ENCODE measurements at places on chromosomes 6 and 20.

DNA sequence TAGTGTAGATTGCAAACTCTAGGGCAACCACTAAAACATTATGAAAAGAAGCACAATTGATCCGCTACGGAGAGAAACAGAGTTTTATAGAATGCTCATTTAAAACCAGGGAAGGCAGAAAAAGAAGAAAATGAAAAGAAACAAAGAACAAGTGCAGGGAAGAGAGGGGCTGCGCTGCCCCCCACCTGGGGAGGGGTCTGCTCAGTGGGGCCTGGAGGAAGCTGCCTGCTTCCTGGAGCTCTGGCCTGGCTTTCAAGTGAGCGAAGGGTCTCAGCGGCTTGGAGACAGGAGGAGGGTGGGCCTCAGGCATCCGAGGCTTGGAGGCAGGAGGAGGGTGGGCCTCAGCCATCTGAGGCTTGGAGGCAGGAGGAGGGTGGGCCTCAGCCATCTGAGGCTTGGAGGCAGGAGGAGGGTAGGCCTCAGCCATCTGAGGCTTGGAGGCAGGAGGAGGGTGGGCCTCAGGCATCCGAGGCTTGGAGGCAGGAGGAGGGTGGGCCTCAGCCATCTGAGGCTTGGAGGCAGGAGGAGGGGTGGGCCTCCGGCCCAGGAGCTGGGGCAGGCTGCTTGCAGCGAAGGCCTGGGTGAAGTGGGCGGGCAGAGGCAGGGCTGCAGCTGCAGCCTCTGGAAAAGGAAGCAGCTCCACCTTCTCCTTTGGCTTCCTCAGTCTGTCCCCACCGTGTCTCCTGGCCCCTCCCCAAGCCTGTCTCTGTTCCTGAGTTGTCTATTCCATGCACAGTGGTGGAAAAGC lies 406.3 kb downstream of the TAF4 start:
- no peak for DNase-seq

GRCh38 chr20:2816030-2816582 lies at the start of gene TMEM239:
TMEM239 (plus strand) TSS chr20:2816364; CDS start chr20:2816555, 191 bp downstream.
- DNase-seq: no peak

DNA sequence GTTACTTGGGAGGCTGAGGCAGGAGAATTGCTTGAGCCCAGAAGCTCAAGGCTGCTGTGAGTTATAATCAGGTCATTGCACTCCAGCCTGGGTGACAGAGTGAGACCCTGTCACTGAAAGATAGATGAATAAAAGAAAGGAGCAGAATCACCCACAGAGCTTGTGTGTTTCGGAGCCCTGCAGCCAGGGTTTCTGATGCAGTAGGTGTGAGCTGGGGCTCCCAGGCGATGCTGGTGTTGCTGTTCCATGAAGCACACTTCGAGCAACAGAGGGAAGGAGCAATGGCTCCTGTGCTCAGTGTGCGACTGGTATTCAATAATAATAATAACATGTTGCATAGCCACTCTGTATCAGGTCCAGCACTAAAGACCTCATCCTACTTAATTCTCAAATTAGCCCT lies 197.5 kb upstream of the CST7 start:
- DNase-seq: no peak

DNA sequence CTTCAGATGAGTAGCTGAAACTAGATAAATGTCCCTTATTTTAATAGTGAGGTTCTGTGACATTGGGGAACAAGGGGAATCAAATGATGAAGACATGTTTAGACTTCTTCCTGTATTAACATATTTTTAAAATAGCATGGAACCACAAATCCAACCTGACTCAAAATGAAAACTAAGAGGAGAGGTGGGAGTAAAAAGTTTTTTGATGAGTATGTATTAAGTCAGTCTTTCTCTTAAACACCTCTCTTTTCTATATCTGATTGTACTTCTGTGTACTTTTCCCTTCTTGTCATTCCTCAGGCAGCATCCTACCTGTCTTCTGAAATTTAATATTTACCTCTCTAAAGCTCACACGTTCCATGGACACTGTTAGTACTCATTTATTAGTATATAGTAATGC lies 8.7 kb upstream of the SDHAF4 start:
- no peak for DNase-seq

DNA sequence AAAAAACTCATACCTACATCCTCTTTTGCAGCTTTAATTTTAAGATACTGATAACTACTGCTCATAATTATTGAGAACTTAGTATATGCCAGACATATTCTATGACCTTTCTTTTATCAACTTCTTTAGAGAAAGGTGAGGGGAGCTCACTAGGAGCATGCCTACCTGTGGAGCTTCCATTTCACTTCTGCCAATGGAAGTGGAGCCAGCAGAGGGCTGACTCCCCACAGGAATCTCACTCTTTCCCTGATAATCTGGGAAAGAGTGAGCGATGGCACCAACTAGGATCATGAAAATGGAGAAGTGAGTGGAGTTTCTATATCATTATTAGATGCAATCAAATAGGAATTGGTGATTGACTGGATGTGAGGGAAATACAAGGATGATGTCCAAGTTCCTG lies 484.9 kb downstream of the LMBRD1 start:
- DNase-seq: no peak

DNA sequence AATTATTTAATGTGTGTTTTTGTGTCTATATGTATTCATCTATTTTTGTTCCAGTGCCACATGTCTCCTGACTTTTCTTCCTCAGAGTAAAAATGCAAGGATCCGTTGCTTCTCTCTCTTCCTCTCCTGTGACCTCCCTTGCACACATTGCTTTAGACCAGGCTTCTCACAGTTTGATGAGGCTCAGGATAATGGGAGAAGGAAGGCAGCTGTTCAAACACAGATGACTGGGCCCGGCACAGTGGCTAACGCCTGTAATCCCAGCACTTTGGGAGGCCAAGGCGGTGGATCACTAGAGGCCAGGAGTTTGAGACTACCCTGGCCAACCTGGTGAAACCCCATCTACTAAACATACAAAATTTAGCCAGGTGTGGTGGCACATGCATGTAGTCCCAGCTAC lies 241.9 kb downstream of the SAMD5 start:
- no peak for DNase-seq

DNA sequence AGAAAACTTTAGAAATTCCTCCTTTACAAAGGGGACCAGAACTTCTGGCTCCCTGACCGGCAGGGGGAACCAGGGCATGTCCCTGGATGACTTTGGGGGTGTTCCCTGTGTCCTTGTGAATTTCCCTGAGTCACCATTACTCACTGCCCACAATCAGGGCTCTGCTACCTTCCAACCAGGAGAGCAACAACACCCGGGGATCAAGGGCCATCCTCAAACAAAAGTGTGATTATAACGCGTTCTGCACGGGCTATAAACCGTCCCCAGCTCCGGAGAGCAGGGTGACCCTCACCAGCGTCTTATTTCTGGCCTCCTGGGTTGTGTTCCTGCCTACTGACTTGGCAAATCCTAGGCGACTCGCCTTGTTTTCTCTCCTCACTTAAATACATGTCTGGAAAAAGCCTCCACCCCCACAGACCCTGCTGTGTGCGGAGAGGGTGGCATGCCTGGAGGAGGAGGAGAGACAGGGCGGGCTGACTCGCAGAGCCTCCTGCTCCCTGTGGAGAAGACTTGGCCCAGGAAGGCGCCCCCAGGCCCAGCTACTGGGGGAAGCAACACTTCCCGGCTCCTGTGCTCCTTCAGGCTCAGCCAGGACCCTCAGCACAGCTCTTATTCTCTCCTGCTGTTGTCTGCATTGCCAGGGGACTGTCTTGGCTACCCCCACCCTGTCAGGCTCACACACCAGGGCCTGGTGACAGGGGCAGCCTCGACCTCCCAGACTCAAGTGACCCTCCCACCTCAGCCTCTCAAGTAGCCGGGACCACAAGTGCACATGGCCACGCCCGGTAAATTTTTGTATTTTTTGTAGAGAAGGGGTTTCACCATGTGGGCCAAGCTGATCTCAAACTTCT lies 54.1 kb downstream of the FGD2 start:
- no peak for DNase-seq

DNA sequence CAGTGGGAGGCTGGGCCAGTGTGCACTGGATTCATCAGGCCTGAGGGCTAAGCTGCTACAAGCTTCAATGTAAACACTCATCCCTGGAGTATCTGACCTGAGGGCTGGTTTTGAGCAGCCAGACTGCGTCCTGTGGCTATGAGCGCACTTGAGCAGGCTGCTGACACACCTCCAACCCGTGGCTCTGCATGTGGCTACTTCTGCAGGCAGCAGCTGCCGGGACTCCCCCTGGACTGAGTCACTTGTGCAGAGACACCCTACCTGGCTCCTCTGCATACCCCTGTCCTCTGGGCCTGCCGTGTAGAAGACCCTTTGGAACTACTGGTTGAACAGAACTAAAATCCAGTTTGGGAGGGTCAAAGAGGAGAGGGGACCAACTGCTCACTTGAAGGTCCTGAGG lies 172.0 kb downstream of the SCP2D1 start:
- DNase-seq: no peak

DNA sequence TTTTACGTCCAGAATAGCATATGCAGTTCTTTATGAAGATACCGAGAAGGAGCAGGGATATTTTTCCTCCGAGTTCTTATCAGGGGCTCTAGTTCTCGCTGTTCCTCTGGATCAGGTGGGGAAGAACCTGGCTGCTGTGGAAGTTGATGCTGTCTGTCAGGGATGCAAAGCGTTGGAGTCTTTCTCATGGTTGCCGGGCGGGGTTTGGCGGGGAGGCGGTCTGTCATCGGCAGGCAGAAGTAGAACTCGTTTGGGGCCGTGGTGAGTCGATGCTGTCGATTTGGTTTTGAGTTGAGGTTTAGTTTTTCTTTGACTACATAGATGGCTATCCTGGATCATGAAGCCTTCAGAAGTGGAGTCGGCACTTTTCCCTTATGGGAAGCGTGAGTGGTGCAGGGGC lies 691.2 kb downstream of the QKI start:
- DNase-seq: no peak

GRCh38 chr6:29739136-29739881 lies 16.1 kb downstream of the HLA-F start:
- no peak for DNase-seq

- DNase-seq: no peak
Observed at GRCh38 chr20:48930035-48930434, 8.5 kb downstream of the ARFGEF2 start.

DNA sequence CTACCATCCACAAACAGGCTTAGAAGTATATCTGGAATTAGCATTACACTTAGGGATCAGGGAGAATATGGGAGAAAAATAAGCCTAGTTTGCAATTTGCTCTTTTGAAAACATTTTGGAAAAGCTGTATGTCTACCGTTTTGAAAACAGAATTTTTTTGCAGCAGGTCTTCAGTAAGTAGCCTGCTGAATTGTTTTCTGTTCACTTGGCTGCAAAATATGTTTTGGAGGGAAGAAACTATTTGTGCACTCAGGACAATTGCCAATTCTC lies 39.6 kb downstream of the ILRUN start:
- no peak for DNase-seq

- no peak for DNase-seq
Observed at GRCh38 chr20:62885896-62886708, 24.5 kb upstream of the TCFL5 start.

- DNase-seq: no peak
Observed at GRCh38 chr6:35023091-35024000, 117.8 kb downstream of the TCP11 start.

- no peak for DNase-seq
Observed at GRCh38 chr20:20788308-20788707, 75.9 kb upstream of the RALGAPA2 start.

DNA sequence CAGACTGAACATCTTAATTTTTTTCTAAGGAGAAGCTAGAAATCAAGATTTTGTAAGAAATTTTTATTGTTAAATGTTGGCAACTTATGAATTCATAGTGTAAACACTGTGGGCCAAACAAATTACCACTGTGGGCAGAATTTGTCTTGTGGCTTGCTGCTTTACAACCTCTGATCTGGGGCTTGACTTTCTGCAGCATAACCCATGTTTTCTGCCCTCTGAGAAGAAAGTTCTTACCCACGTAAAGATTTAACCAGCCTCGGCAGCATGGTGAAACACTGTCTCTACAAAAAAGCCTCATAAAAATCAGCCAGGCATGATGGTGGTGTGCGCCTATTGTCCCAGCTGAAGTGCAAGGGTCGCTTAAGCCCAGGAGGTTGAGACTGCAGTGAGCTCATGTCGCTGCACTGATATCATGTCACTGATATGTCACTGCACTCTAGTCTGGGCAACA lies 12.9 kb downstream of the ITCH start:
- DNase-seq: no peak

DNA sequence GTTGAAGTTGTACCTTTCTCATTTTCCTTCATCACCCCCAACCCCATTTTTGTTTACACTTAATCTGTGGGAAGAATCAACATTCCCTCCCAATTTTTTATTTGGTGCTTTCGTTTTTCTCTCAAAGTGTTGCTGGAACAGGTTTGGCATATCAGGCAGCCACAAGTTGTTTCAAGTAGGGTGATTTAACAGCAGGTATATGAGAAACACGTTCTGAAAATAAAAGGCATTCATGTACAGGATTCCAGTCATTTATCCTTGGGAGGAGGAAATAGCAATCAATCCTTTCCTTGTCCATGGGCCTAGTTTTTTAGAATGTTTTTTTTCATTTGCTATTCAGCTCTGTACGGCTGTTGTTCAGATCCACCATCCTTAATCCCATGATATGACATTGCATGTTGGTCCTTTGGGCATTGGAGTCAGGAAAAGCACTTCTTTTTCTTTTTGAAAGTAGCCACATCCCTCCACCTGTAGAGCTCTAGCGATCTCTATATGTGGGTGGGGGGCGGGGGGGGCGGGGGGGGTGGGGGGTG lies 120.2 kb downstream of the JARID2 start:
- no peak for DNase-seq

GRCh38 chr6:52286798-52287432 lies 2.4 kb upstream of the MCM3 start:
- no peak for DNase-seq

- DNase-seq: no peak
Observed at GRCh38 chr6:111031151-111031550, 49.3 kb downstream of the RPF2 start.

- DNase-seq: no peak
Observed at GRCh38 chr6:32271429-32271828, 47.6 kb upstream of the NOTCH4 start.

DNA sequence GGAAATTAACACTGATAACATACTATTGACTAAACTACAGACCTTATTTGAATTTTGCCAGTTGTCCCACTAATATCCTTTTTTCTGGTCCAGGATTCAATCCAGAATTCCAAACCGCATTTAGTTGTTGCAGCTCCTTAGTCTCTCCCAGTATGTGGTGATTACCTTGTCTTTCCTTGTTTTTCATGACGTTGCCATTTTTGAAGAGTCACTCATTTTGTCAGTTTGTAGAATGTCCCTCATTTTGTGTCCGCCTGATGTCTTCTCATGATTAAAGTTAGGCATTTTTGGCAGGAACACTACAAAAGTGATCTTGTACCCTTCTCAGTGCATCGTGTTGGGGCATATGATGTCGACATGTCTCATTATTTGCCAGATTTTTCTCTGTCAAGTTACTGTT lies 33.1 kb downstream of the DTD1 start:
- DNase-seq: no peak

All from stimulated activated CD8-positive, alpha-beta memory T cell treated with anti-CD3 and anti-CD28 coated beads, Interleukin-4, amount 100 ng/mL, for 1 hour (primary cell).